ENCODE measurements at places on chromosomes 3 and 15.
A peak's percentile ranks its signal among the peaks of the same experiment; 100 is the strongest.

DNA sequence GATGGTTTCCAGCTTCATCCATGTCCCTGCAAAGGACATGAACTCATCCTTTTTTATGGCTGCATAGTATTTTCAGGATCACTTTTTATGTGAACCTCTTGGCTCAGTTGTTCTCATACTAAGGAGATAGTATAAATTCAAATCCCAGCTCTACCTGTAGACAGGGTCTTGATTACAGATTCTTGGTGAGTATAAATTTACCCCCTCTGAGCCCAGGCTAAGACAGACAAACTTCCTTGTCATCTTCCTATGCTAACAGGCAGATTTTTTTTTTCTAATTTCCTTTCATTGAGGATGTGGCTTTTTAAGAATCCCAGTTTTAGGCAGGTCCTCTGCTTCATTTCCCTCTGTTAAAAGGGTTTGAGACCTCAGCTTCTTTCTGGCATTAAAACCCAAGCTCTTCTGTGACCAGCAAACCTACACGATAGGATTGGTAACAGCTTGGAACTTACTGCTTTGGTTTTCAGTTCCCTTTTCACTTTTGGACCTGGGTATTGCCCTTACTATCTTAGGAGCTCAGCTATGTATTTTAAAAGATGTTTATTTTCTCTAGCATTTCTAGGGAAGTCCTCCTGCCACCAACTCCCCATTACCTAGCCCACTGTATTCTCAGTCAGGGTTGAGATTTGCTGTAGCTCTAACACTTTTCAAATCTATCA lies 72.5 kb downstream of the VPS8 start:
- no peak for DNase-seq

GRCh38 chr3:132542577-132542976 lies 54.5 kb upstream of the ACKR4 start:
- no peak for DNase-seq

- no peak for DNase-seq
Observed at GRCh38 chr3:125163739-125164601, 48.6 kb downstream of the SLC12A8 start.

GRCh38 chr3:190645932-190646460 lies 132.1 kb downstream of the IL1RAP start:
- no peak for DNase-seq

GRCh38 chr15:51075364-51075763 lies 19.3 kb downstream of the TNFAIP8L3 start:
- DNase-seq, result no peak

DNA sequence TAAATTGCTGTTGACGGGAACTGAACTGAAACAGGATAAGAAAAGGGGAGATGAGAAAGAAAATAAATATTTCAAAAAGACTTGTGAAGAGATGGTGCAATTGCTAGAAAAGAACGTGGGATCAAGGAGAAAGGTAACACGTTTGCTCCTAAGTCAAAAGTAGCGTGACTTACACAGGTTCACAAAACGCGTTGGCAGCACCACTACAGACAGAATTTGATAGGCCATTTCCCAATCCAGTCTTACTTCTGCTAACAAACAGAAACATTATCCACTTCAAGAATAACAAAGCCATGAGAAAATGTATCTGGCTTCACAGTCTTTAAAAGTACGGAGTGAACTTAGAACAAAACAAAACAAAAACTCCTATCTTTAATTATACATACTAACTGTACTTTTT lies 75.5 kb downstream of the DPH6 start:
- DNase-seq, result no peak

DNA sequence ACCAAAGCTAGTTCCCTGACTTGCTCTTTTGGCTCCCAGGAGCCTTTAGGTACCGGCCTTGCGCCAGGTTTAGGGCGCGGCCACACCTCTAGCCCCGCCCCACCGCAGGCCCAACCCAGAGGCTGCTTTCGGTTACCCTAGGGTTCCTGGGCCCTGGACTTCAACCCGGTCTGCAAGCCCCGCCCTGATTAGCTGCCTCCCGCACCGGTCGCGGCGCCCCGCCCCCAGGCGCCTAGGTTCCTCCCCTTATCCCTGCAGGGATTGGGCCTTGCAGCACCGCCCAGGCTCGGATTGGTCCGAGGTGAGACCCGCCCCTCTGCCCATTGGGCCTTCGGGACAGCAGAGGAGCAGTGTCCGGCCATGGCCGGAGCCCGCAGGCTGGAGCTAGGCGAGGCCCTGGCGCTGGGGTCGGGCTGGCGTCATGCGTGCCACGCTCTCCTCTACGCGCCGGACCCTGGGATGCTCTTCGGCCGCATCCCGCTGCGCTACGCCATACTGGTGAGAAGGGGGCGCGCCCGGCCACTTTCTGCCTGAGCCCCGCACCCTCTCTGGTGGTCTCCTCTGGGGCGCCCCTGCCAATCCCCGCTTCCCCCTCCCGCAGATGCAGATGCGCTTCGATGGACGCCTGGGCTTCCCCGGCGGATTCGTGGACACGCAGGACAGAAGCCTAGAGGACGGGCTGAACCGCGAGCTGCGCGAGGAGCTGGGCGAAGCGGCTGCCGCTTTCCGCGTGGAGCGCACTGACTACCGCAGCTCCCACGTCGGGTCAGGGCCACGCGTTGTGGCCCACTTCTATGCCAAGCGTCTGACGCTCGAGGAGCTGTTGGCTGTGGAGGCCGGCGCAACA lies at the start of gene NUDT16:
Gene NUDT16, plus strand, starts transcription at position 330 of the 847 bp plus-strand sequence. Its CDS starts 31 bp downstream, at position 361.
- DNase-seq, result peak; percentile 99

- DNase-seq, result no peak
Observed at GRCh38 chr3:185356499-185356898, 6.4 kb upstream of the MAP3K13 start.

DNA sequence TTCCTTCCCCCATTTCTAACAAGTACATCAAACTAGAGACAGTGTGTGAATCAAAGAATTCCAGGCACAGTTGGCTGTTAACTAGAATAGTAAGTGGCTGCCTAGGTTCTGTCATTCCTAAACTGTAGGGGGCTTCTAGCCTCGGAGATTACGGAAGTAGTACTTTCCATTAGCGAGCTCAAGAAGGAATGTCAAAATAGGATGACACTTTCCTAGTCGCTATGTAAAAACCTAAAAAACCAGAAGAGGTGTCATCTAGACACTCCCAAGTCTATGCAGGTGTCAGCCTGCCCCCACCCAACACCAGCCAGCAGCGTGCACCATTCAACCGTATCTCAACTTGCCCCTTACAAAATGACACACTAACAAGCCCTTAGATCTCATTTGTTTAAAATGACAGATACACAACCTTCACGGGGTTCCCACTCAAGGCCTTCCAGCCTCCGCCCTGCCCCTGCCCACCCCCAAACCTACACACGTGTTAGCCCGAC lies 874 bp downstream of the INO80 start:
- peak; percentile 4 for DNase-seq

DNA sequence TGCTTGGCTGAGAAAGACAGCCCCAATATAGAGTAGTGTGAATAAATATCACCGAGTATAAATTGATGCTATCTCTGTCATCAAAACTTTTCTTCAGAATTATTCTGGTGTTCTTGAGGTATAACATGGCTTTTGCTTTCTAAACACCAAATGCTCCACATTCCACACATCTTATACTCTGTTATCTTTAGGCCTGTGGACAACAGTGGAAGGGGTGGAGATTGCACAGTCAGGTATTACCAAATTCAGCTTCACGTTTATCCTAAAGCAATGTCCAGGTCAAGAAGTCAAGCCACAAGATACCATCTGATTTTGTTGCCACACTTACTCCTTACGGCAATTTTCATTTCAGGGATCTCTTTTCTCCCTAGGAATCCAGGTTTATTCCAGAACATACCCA lies 394.8 kb downstream of the SI start:
- DNase-seq, result no peak

DNA sequence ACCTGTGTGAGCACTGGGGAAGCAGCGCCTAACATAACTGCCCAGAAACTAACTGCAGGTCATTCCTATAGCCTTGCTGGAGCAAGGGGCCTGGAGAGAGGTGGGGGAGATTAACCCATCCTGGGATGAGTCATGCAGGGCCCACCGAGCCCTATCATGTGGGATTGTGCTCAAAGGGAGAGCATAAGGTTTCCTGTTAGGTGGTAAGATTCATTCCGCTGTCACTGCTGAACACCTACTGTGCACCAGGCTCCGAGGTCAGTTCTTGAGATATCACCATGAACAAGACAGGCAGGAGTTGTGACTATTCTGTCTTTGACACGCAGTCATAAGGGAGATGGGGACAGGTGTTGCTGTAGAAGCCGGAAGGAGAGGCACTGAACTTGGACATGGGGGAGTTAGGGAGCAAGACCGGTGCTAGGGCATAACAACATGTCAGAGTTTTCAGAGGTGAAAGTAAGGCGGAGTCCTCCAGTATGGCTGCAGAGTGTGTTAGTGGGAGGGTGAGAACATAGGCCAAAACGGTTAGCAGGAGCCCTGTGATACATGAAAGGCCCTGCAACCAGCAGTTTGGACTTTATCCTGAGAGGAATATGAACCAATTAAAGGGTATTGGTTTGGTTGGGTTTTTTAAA lies 2.4 kb downstream of the SLC25A38 start:
- no peak for DNase-seq

DNA sequence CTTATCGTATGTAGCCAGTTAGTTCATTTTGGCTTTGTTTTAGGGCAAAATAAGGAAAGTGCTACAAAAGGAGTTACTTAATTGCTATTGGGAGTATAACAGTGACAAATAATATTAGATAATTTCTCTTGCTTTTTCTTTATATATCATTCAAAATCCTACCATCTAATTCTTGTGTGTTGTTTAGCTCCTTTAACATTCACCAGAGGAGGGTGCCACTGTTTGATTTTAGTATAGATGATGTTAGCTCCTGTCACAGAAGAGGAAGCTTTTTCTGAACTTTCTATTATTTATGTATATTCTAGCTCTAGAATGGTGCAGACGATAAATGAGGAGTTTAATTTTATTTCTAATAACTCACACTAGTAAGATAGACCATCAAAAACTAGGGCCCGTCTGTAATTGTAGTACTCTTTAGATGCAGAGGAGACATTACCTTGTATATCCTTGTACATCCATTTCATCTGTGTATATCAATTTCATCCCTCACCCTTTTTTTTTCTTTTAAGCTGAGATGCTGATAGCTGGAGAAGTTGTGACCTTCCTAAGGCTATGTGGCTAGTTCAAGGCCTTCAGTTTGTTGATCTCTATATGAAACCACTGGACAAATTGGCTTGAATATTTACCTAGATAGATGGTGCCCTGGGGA lies 3.0 kb downstream of the PPM1L start:
- no peak for DNase-seq

DNA sequence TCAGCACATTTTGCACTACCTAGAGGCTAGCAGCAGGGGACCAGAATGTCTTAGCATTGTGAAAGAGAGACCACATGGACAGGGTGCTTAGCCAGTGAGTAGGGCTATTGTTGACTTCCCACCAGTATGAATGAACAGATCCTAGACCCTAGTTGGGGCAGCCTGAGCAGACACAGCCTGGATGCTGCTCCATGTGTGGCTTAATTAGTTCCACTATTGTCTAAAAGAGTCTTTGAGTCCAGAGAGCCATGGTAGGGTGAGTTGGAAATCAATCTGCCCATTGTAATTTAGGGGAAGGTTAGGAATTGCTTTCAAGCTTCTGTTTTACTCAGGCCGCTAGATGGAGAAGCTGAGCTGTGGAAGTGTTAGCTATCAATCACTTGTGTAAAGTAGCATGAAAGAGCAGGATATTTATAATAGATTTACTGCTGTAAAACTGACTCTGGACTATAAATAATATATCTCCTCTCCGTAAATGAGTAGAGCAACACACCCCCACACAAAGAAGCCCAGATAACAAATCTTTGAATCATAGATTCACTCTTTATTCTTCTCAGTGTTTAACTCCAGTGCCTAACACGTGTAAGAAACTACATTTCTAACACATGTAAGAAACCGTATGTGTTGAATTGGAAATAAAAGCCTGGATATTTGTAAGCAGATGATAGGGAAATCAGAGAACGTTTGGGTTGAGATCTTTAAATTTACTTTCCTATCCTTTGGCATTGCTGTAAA lies 4.1 kb upstream of the GCSAM start:
- DNase-seq, result peak; percentile 51

DNA sequence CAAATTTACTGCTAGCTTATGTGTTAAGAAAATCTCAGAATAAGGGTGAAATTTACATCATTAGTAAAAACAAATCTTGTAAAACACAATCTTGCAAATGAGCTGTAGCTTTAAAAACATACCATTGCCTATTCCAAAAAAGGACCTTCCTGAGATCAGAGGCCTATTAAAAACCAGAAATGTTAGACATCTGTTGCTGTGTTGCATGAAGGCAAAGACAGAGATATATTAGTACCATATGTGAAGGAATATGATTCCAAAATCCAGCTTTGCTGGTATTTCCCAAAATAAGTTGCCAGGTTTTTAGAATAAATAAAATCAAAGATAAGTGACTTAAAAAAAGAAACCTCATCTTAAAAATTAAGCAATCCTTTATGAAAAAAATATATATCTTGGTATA lies 504.1 kb upstream of the CDIN1 start:
- DNase-seq, result no peak

GRCh38 chr3:51977446-51978142 lies 2.7 kb downstream of the ABHD14A start:
- no peak for DNase-seq

DNA sequence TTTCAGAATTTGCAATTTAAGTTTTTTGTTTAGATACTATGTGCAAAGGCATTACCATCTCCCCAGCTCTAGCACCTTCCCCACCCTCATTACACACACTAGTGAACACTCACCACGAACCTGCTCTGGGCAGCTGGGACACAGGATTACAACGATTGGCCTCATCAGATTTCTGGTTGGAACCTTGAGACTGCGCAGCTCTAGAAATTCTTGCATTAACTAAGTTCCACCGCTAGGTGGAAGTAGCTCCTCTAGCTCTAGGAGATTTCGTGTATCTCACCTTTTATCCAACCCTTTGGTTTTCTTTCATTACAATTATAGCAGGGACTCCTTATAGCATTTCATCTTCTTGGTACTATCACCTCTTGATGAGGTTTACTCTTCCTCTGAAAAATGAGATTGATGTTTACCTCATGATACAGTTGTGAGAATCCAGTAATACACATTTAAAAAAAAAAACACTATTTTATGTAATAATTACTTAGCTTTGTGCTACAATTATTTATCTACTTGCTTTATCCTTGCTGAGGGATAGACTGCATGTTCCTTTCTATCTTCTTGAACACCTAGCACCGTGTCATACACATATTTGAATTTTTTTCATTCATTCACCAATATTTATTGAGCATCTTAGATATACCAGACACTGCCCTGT lies 28.7 kb upstream of the PLOD2 start:
- peak; percentile 29 for DNase-seq

DNA sequence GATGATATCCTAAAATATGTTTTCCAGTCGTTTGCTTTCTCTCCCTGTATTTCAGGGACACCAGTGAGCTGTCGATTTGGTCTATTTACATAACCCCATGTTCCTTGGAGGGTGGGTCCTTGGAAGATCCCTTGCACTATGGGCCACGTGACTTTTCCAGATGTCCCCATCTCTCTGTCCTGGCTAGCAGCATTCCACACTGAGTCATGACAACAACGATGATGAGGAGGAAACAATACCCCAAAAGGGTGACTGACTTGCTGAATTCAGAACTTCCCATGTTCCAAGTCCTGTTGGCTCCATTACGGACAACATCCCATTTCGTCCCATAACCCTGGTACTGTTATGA lies 134.3 kb downstream of the NSMCE3 start:
- DNase-seq, result no peak

Measured in endothelial cell (in vitro differentiated cells).